ENCODE measurements at places on chromosomes 2 and 18.

DNA sequence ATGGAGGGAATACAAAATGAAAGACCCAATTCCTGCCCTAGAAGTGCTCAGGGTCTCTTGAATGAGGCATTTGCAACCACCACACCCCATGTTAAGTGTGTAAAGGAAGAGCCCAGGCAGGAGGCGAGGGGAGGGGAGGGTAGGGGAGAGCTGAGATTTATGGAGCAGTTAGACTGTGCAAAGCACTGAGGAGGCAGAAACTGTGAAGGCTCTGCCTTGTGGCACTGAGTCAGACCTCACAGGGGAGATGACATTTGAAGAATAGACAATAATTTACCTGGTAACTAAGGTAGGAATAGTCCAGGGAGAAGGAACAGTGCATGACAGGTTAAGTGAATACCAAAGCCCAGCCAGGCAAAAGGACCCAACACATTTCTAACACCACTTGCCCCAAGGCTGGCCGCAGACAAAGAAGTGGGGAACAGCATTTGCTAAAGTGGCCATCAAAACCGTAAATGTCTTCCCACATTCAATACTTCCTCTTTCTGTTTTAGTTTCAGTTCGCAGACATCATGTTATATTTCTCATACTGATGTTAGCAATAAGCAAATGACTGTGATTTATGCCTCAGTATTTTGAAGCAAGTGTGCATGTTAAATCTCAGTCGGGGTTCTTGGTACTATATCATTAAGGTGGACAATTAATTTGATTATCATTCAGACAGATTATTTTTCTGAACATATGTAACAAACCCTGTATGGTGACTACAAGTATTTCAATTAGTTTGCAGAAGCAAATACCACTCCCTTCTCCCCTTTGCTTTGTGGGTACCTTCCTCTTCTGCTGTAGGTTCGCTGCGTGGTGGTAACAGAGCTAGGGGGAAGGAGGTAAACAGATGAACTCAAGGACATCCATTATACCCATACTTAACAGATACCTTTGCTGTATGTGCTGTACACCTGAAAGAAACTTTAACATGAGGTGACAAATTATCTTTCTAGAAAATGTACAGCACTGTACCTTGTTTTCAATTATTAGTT, 27.5 kb downstream of the CDH20 start:
- DNase-seq: no peak

GRCh38 chr2:160910681-160911080, 249.5 kb upstream of the TANK start:
- DNase-seq: no peak

DNA sequence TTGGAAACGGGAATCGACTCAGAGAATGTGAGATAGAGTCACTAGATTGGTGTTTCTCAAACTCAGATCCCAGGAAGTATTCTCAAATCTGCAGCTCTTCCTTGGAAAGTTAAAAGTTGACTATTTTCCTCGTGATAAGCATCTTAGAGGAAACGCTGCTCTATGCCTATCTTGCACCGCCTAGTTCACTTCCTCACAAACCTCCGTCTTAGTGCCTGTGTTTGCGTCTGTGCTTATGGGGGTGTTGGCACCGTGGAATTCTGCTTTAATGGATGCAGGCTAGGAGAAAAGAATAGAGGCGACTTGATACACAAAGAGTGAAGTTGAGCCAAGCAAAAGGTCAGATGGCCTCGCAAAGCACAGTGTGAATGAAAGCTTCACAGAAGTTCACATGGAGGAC, 255.3 kb upstream of the ID2 start:
- DNase-seq: no peak

GRCh38 chr18:39558658-39559057, 1993.1 kb upstream of the CELF4 start:
- DNase-seq: no peak

DNA sequence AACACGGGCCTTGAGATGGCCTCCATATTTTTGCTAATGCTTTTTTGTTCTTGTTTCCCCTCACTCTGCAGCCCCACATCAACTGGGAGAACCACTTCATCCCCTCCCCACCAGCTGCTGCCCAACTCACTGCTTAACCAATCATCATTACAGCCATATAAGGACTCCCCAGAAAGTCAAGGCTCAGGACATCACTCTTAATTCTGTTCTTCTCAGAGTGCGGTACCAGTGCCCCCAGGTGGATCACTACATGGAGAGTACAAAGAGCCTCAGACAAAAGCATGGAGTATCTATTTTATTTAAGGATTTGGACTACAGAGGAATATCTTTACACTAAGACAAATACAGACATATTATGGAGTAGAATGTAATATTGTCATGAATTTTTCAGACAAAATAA, 340.6 kb downstream of the PAX3 start:
- DNase-seq: no peak

- DNase-seq: no peak
Observed at GRCh38 chr2:217658806-217659205, 344.0 kb downstream of the TNS1 start.

GRCh38 chr18:55300421-55300935, 287.5 kb downstream of the TCF4 start:
- DNase-seq: no peak

- DNase-seq: no peak
Observed at GRCh38 chr2:172658945-172659344, 76.7 kb upstream of the RAPGEF4 start.

- DNase-seq: no peak
Observed at GRCh38 chr2:156470975-156471583, 34.9 kb downstream of the GPD2 start.

GRCh38 chr2:110647777-110648176, 30.1 kb downstream of the BUB1 start:
- no peak for DNase-seq

- no peak for DNase-seq
Observed at GRCh38 chr2:42954227-42954962, 162.0 kb upstream of the HAAO start.

DNA sequence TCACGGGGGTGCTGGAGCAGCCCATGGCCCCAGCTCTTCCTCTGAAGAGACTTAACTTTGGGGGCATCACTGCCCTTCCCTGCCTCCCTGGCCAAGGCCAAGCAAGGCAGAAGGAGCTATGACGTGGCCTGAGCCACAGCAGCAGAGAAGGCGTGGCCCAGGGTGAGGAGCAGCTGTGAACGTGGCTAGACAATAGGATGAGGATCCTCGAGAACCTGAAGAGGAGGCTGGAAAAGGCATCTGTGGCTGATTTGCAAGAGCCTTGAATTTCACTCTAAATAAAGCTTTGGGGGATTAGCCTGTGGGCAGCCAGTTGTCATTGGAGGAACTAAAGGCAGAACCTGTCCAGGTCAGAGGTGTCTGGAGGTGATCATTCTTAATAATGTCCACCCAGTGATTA, 652.9 kb upstream of the ID2 start:
- DNase-seq: no peak

Data from activated CD4-positive, CD25-positive, alpha-beta regulatory T cell (primary cell).